Inflammatory macrophage treated with lipopolysaccharide for 1 hour (primary cell): ENCODE measurements at places on chromosomes 7 and 10.

DNA sequence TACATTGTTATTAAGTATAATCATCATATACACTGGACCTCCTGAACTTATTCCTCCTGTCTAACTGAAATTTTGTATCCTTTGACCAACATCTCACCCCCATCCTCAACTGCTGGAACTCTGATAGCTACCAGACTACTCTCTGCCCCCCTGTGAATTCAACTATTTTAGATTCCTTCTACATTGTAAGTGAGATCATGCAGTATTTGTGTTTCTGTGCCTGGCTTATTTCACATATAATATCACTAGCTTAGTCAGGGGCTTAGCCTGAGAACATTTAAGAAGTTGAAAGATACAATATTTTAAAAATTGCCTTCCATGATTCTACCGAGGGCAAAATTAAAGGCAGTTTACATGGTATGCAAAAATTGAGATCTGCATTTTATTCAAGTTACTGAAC is 26.9 kb downstream of the STAMBPL1 start:
- no peak for DNase-seq

DNA sequence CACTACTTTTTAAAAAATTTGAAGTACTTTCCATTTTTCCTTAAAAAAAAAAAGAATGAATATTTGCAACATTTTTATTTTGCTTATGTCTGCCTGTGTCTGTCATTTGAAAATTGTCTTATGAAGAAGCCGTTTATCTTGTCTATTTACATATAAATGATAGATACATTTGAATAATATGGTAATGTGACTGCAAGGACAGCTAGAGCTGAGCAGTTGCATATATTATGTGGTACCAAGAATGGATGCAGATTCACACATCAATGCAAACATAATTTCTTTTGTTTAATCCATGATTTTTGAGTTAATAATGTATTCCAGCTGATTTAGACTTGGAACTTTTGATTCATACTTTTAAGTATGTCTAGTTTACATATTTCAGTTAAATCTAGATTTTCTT is 268.0 kb downstream of the CDK14 start:
- no peak for DNase-seq

GRCh38 chr7:38973760-38974159 is 3.9 kb upstream of the POU6F2 start:
- no peak for DNase-seq

GRCh38 chr7:27165089-27165995 is at the start of gene HOXA9:
HOXA9 (minus strand) TSS chr7:27165537; CDS start chr7:27165457, 80 bp downstream.
- DNase-seq = peak; percentile 66

DNA sequence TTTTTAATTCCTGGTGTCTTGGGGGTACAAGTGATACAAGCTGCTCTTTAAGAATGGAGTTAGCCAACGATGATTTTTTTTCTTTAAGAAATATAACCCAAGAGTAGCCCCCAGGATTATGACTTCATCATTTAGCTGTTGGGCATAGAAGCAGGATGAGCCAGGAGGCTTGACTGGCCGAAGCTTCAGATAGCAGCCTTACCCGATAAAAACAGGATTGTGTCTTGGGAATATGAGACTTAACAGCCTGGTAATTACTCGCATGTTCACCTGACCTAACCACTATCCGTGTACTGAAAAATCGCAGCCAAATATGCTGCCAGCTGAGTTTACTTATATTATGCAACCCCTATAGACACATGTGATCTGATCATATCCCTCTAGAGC is 346.0 kb upstream of the BMPER start:
- no peak for DNase-seq

DNA sequence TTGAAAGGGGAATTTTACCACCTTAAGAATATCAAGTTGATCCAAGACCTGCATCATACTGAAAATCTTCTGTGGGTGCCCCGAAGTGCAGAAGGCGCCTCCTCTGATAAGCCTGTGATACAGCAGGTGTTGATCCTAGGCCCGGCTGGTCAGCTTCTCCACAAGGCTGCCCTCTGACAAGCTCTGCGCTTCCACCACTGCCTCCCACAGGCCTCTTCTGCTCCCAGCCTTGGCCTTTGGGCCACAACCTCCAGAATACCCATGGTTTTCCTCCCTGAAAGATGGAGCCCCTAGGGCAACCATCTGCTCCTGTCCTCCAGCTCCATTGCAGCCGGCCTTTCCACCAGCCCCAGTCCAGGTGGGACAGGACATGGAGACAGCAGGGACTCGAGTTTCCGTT is 5.6 kb upstream of the OGDHL start:
- DNase-seq = no peak

DNA sequence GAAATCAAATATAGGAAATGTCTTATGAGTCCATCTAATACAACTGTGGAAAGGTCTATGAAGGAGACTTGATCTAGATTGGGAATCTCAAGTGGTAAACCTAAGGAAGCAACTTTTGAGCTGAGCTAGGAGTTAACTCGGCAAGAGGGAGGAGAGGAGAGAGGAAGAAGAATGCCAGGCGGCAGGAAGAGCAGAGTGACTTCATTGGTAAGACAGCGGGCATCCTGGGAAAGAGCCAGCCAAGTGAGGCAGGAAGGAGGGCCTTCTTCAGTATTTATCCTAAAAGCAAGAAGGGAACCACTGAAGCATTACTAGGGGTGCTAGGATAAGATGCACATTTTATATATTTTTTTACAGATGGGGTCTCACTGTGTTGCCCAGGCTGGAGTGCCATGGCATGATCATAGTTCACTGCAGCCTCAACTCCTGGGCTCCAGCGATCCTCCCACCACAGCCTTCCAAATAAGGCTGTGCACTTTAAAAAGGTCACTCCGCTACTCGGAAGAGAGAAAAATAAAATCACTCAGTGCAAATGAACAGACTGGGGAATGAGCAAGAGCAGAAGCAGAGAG is 2.0 kb downstream of the BCL7B start:
- DNase-seq = no peak

- DNase-seq = no peak
Measured at GRCh38 chr10:94991243-94991888, 52.9 kb downstream of the CYP2C9 start.

DNA sequence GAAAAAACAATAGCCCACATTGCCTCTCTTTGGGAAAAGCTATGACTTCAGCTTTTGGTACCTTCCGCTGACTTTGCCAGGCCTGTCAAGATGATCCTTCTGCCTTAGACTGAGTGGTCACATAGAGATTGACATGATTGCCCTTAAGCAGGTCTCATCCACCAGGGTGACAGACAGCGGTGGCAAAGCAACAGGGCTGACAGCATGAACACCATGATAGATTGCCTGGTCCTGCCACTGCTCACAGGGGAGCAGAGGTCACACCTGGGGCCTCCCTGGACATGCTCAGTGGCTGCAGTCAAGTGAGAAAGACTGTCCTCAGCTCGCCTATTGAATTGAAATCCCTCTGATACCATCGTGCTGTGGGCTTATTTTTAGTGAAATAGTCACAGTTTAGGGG is 1080.2 kb downstream of the KCNMA1 start:
- no peak for DNase-seq

DNA sequence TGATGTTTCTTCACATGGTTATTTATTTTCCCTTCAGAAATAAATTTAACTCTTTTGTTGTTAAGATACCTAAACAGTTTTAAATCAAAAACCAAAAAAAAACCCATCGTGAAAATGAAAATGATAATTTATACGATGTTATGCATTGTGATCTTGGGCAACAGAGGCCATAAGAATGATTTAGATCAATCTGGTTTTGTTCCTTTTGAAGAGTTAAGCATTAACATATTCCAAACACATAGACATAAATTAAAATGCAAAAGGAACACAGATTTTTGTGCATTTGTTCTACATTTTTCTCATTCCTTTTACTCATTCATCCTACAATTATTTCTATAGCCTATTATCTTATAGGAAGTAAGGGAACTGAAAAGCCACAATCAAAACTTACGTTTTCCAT is 226.1 kb upstream of the SEMA3D start:
- DNase-seq = no peak

DNA sequence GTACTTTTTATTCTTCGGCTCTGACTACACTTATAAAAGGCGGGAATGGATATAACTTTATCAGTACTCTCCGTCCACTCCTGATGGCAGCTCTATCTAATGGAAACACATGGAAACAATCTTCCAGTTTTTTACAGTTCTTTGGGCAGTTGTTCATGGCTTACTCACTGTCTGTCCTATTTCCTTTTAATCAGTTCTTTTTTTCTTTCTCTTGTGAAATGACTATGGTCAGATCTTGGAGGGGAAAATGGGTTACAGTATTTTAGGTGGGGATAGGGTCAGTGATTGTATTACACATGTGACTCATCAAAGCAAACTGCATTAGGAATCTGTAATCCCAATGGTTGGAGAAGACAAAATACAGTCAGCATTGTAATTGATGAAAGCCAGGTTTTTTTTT is 112.4 kb downstream of the BICC1 start:
- no peak for DNase-seq

GRCh38 chr10:15349112-15349511 is 22.0 kb downstream of the FAM171A1 start:
- no peak for DNase-seq

DNA sequence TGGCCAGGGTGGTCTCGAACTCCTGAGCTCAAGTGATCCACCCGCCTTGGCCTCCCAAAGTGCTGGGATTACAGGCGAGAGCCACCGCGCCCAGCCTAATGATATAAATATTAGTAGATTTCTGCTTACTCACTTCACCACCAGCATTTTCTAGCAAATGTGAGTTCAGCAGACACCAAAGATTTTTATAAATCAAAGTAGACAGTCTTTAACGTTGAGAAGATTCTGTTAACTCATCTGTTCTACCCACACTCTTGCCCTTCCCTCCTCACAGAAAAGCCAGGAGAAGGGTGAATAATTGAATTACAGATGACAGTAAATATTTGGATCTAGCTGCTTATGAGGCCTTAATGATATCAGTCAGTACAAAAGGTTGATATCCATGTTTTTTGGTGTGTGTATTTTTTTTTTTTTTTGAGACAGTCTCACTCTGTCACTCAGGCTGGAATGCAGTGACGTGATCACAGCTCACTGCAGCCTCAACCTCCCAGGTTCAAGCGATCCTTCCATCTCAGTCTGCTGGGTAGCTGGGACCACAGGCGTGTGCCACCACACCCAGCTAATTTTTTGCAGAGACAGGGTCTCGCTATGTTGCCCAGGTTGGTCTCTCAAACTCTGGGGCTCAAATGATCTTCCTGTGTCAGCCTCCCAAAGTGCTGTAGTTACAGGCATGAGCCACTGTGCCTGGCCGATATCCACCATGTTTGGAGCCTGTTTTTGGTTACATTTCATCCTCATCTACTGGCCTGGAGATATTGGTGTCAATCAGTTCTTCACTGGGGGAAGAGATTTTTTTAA is 120.5 kb downstream of the CUX1 start:
- DNase-seq = no peak

GRCh38 chr7:65892161-65892560 is 19.3 kb downstream of the VKORC1L1 start:
- peak; percentile 52 for DNase-seq

DNA sequence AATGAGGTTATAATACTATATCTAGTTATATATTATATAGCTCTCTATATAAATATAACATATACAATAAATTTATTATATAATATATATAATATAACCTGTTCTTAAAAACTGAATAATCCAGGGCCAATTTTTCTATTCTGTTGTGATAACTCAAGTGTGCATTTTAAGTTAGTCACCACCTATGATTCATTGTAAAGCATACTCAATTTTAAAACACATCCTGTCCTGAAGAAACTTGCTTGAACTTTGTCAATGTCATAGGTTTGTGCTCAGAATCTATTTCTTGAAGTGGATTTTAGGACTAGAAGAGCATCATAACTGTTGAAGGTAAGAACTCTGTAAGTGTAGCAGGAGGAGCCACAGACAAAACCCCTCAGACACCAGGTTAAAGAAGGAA is 1209.8 kb downstream of the REEP3 start:
- no peak for DNase-seq

GRCh38 chr10:59175538-59176240 is 754 bp upstream of the PHYHIPL start:
- DNase-seq = no peak

DNA sequence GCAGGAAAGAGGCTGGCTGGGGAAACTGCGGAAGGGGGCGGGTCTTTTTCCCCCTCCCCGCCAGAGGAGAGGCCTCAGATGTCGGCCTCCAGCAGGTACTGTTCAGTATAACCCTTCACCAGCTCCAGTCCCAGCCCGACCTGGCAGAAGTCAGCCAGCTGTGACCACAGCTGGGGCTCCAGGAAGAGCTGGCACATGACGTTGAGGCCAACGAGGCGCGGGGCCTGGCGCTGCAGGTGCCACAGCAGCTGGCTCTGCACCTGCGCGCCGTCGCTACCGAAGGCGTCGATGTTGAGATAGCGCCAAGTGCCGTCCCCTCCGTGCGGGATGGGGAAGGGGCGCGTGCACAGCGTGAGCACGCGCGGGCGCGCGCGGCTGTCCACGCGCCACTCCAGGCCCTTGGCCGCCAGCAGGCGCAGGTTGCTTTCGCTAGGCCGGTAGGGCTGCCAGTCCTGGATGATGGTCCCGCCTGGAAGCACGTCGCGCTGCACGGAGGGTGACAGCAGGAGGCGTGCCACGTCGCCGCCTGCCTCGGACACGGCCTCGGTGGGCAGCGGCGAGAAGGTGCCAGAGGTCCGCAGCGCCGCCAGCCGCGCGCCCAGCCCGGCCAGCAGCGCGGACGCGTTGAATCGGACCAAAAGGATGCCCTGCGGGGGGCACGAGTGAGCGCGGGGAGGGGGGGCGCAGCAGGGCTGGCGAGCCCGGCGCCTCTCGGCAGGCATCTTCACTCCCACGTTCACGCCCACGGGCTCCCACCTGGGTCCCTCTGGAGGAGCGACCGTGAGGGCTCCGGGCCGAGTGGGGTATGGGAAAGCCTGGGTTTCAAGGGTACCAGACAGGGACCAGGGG is 6.9 kb upstream of the VGF start:
- no peak for DNase-seq

DNA sequence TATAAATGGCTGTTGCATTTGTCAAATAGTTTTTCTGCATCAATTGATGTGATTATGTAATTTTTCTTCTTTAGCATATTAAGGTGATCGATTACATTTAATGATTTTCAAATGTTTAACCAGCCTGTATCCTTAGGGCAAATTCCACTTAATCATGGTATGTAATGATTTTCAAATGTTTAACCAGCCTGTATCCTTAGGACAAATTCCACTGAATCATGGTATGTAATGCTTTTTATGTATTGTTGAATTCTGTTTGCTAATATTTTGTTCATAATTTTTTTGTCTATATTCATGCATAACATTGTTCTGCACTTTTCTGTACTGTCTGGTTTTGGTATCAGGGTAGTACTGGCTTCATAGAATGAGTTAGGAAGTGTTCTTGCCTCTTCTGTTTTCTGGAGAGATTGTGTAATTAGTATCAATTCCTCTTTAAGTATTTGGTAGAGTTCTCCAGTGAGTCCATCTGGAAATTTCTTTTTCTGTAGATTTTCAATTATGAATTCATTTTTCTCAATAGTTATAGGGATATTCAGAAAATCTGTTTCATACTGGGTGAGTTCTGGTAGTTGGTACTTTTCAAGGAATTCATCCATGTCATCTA is 393.2 kb upstream of the FOXK1 start:
- peak; percentile 7 for DNase-seq

GRCh38 chr7:138926241-138926612 is 55.0 kb downstream of the KIAA1549 start:
- no peak for DNase-seq

DNA sequence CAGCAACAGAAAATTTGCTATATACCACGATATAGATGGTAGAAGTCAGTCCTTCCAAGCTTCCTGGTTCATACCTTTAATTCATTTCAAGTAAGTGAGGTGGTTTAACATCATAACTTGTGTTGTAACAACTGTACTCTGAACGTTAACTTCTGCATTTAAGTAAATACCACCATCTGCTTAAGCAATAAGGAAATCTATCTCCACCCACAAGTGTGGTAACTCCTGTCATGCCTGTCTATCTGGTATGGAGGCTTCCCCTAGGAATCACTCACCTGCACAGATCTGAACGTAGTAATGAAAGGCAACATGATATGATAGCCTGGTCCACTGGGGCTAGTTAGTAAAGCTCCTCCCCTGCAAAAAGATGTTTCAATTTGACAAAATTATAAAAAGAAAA is 2.3 kb downstream of the ERLIN1 start:
- peak; percentile 85 for DNase-seq
